ENCODE measurements at places on chromosomes 7 and 10.

DNA sequence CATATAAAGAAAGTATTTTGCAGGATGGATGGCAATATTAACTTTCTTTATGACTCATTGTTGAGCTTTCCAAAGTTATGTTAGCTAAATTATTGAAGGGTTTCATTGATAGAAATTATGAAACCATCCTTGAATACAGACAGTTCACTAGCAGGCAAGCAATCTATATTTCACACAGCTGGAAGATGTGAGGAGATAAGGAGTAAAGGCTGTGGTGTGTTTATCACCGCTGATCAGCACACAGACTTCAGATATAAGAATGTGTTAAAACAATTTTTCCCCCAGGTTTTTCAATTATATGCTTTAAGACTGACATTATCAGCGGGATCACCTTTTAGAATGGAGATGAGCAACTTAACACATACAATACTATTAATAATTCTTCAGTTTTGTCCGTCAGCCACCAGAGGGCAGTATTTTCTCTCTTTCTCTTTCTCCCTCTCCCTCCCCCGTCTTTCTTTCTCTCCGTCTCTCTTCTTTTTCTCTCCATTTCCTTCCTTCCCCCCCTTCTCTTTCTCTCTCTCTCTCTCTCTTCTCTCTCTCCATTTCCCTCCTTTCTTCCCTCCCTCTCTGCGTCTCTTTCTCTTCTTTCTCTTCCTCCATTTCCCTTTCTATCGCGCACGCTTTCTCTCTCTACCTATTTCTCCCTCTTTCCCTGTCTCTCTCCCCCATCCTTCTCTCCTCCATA is 62.9 kb upstream of the FAM171A1 start:
- no peak for DNase-seq

DNA sequence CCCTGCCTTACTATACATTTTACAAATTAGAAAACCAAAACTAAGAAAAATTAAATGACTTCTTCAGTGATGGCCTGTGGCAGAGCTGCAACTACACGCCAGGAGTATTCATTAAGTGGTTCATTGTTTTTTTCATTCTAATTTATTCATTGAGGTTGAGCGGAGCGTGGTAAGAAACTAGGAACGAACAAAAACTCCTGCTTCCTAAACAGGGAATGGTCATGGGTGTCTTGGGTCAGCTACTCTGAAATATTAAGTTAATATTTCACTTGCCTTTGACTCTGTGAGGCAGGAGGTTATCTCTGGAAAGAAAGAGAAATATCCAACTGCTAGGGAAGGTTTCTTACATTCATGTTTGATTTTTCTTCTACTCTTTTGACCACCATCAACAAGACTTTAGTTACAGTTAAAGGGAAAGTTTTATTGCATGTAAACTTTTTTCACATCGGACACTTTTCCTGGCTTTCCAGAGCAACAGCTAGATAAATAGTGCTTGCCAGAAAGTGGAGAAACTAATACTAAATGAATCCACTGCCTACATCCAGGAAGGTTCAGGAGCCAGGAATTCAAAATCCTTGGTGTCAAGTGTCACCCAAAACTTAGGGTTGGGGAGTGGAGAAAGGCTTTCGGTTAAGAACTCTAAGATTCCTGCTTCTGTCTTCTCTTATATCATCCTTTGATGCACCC is 896 bp upstream of the GNG11 start:
- DNase-seq: no peak

DNA sequence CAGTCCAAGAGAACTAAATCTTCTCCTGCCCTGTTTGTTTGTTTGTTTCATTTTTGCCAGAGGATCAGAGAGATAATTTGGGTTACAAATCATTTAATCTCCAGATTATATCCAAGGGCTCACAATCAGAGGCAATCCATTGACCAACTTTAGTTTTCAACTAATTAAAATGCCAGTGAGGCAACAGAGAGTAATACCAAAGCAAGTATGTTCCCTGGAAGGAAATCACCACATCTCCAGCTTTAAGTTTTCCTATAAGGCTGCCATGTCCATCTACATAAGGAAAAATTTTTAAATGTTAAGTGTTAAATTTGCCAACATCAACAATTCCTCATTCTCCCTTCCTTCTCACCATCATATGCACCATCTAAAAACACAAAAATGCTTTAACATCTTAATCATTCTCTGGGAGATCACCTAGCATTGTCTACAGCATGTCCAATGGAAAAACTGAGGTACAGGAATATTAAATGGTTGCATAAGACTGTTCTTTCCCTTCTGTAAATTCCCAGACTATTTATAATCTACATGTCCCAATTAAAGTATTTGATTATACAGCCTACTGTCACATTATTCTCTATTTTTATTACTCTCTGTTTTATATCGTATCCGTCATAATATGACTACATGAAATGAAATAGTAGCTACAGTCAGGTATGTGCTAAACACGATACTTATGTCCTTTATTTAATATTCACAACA is 14.1 kb downstream of the USP54 start:
- DNase-seq: no peak

DNA sequence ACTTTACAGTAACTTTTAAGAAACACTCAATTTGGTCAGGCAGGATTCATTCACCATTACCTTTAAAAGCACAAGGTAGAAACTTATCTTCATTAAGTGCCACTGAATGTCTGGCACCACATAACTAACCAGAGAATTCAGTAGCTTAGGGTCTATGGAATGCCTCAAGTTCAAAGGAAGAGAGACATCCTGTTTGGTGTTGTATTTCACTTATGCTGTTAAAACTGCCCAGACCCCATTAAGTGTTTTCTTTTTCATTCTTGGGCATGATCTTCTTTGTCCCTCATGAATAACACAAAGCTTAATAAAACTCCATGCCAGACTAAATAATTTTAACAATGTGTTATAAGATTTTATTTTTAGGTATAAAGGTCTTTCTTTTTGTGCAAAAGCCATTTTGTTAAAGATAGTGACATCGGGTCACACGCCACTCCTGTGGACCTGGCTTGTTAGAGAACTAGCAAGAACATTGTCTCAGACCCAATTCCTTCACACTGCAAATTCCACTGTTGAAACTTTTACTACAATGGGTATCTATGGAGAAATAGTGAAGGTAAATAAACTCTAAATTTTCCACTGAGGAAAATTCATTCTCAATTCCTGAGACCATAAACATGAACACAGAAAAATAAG is 221.0 kb downstream of the TWIST1 start:
- no peak for DNase-seq

DNA sequence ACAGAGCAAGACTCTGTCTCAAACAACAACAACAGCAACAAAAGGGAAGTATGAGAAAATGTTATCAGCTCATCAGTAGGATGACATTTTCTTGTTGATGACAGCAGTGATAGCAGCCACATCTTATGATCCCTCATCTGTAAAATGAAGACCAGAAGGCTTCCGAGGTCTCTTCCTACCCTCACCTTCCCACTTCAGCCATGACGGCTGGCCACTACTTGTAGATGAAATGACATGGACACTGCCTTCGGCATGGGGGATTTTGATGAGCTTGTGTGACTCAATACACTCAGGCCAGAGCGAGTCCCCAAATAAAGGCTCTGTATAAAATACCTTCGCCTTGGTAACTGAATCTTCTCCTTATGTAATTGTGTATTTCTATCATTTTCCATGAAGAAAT is 6.7 kb downstream of the ECHDC3 start:
- DNase-seq: no peak

DNA sequence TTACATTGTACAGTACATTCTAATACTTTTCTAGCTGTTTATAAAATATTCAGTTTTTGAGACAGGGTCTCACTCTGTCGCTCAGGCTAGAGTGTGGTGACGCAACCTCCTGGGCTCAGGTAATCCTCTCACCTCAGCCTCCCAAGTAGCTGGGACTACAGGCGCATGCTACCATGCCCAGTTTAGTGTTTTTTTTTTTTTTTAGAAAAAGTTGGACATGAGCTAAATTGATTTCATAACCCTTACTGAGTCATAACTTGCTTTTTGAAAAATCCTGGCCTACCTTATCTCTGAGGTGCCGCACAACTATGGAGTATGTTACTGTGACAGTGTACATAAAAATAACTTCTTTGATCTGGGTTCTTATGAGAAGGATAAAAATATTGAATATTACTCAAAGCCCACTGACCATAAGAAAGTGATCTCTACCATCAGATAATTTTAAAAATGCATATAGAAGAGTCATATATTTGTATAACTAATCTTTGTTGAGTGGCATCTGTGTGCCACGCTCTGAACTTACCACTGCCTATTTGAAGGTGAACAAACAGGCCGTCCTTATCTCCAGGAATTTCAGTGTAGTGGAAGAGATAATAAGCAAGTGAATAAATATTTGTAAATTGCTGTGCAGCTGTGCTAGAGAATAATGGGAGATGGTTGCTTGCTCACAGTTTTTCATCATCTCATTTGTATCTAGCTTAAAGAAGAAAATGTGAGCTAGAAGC is 73.2 kb downstream of the PPP1R9A start:
- DNase-seq: no peak

GRCh38 chr10:91742229-91742628 is 56.0 kb upstream of the TNKS2 start:
- no peak for DNase-seq

DNA sequence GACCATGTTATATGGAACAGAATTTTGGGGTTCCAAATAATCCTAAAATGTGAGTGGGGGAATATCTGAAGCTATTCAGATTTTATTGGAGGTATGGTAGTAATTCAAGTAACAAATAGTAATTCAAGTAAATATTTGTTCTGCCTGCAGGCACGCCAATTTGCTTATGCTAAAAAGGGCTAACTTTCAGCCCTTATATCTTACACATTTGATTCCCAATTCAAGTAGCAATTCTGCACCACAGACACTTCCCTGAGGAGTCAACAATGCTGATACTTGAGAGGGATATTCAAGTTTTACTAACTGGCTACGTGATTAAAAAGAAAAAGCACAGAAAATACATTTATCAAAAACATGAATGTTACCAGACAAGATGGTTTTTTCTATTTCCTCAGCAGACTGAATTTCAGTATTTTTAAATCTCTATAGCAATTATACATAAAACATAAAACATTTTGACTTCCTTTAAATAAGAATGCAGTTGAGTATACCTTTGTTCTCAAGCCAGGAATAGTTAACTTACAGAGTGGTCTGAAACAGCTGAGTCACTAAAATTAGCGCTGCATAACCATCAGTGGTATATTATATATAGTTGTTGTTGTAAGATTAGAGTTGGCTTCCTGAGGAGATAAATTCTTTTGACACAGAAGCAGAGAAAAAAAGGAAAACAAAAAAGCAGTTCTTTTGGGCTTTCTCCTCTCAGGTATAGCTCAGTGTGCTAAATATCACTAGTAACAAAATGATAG is 33.9 kb downstream of the MTPN start:
- DNase-seq: no peak

DNA sequence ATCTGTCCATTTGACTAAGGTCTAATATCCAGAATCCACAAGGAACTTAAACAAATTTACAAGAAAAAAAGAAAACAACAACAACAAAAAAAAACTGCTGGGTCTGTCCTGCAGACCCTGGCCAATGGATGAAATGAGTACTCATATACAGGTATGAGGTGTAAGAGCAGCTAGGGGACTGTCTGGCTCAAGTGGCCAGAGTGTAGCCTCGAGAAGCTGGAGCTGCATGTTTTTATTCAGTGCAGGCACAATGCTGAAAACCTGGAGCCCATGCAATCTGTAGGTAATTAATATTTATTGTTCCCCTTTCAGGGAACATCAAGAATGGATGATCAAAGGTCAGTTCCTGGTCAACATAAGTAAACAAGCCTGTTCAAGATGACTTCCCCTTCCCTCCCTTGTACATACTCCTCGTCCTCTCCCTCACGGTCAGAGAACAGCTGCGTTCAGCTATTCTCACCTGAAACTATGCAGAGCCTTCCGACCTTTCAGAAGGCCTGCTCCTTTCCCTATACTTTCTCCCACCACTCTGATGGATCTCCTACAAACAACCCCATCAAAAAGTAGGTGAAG is 15.5 kb downstream of the CYP2C19 start:
- no peak for DNase-seq

- DNase-seq: no peak
Observed at GRCh38 chr10:33732161-33732680, 397.8 kb upstream of the NRP1 start.

- no peak for DNase-seq
Observed at GRCh38 chr7:48053736-48054135, 18.4 kb downstream of the C7orf57 start.

DNA sequence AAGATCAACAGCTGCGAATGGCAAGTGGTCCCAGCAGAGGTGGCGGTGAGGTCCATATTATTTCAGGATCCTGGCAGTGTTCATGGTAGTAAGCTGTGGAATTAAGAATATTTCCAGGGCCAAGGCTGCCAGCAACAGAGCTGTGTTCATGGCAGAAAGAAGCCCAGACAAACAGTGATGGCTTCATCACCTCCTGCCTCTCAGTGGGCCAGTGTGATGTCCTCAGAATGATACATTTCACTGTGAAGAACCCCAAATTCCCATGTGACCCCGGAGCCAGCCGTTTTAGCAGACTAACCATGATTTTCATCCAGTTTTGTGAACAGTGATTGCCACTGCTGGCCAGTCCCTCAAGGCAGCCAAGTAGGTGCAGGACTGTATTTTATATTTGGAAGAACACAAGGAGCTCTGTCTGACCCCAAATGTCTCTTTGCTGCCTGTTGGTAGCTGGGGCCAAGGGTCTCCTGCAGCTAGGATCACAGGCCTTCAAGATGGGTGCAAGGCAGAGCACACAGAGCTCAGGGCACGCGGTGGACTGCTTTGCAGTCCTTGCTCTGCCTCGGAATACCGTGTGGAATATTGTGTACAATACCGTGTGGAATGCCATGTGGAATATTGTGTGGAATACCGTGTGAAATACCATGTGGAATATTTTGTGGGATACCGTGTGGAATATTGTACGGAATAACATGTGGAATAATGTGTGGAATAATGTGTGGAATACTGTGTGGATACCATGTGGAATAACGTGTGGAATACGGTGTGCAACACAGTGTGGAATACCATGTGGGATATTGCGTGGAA is 132.3 kb upstream of the CHST15 start:
- DNase-seq: no peak

GRCh38 chr10:98135222-98135899 is 904 bp downstream of the R3HCC1L start:
- no peak for DNase-seq

DNA sequence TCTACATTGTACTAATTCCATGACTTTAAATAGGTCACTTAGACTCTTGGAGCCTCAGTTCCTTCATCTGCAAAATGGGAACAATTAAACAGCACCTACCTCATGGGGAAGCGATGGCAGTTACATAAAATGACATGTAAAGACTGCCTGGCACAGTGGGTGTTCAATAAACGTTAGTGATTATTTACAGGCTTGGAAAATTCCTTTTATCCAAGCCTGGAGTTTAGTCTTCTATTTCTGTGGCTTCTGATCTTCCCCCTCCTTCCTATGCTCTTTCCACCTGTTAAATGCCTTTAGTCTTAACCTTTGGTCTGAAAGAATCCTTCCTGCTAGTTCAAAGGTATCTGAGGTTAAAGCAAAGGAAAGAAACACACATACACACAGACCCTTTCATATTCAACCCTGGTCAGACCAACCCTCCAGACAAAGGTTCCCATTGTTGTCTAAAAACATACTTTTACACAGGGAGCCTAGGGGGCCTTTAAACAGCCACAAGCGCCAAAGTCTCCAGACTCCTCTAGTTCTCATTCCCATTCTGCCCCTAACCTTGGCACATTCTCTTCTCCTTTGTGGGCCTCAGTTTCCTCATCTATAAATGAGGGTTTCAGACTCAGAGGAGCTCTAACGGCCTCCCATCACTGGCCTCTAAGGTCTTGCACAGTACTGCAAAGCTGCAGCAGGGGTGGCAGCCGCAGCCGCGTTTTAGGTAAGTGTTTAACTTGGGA is 21.4 kb downstream of the SORBS1 start:
- no peak for DNase-seq

GRCh38 chr10:5446390-5446926 is 34.1 kb downstream of the NET1 start:
- DNase-seq: peak; percentile 95
